GM23248 (cell line): ENCODE measurements at places on chromosomes 3 and 15. TPM values are rescaled to one million over a fixed set of nuclear protein-coding genes. Genes with fewer than 3 reads are reported as not detected.

Gene TFG
- total RNA-seq = 152 and 157 TPM in 2 replicates

Gene ZBED2
- not detected in 2 replicates for total RNA-seq

Gene KIF7
- 25.4 and 30.0 TPM in 2 replicates for total RNA-seq

GRCh38 chr15:33934396-33934795 is 33.9 kb upstream of the CHRM5 start:
- no peak overlapping the region for H3K27ac ChIP-seq
- H3K4me3 ChIP-seq = no peak overlapping the region

DNA sequence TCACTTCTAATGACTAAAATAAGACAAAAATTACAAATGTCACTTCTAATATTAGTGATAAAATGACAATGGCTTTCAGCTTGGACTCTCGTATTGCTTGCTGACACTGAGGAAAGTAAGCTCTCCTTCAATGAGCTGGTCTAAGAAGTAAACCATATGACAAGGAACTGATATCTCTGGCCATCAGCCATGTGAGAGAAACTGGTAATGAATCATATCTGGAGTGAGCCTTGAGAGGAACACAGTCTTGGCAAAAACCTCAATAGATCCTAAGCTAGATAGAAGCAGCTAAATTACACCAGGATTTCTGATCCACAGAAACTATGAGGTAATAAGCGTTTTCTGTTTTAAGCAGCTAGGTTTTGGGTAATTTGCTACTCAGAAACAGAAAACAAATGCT is 1575.1 kb downstream of the OTOL1 start:
- no peaks in the 10 kb centered on the region for H3K27me3 ChIP-seq
- DNase-seq = peak; percentile 48
- H3K4me1 ChIP-seq = no peaks in the 10 kb centered on the region

- H3K27me3 ChIP-seq = peaks cover 36% of the 10 kb centered on the region
- no peaks in the 10 kb centered on the region for H3K4me1 ChIP-seq
- H3K27ac ChIP-seq = no peak overlapping the region
- H3K4me3 ChIP-seq = no peak overlapping the region
- no peak for DNase-seq
Measured at GRCh38 chr3:193938613-193939012, 197.3 kb upstream of the HES1 start.

GRCh38 chr3:159560214-159560979 is 428.2 kb upstream of the IL12A start:
- no peak overlapping the region for H3K27ac ChIP-seq
- H3K27me3 ChIP-seq = peaks cover 15% of the 10 kb centered on the region
- H3K36me3 ChIP-seq = no peaks in the 10 kb centered on the region
- H3K4me1 ChIP-seq = no peaks in the 10 kb centered on the region
- no peak for DNase-seq
